Smooth muscle cell of the pulmonary artery (primary cell): ENCODE measurements at places on chromosomes 6 and 20. TPM values are rescaled to one million over a fixed set of nuclear protein-coding genes. Genes with fewer than 3 reads are reported as not detected.

The SULF2 gene
- total RNA-seq, result 8.1 and 20.9 TPM in 2 replicates

The FAM120B gene
- 25.6 and 28.3 TPM in 2 replicates for total RNA-seq

The DNAAF9 gene
- 18.9 and 24.7 TPM in 2 replicates for total RNA-seq

The PFDN6 gene
- total RNA-seq, result 20.1 and 25.2 TPM in 2 replicates

The HLA-DQB2 gene
- not detected in 2 replicates for total RNA-seq

The C20orf144 gene
- total RNA-seq, result 0.03 TPM in 1 of 2 replicates, not detected in the other

The MYLK4 gene
- total RNA-seq, result 0.26 and 0.43 TPM in 2 replicates

The PGC gene
- not detected in 2 replicates for total RNA-seq

The TRAPPC3L gene
- total RNA-seq, result 0.07 TPM in 1 of 2 replicates, not detected in the other

The KIF3B gene
- total RNA-seq, result 36.3 and 46.0 TPM in 2 replicates

The MEP1A gene
- not detected in 2 replicates for total RNA-seq

The LY6G5B gene
- total RNA-seq, result 1.9 and 4.0 TPM in 2 replicates

The PAK5 gene
- total RNA-seq, result 0.03 TPM in 1 of 2 replicates, not detected in the other

The CBLN4 gene
- total RNA-seq, result not detected in 2 replicates
